ENCODE measurements at places on chromosomes 1 and 21. TPM values are rescaled to one million over a fixed set of nuclear protein-coding genes. Genes with fewer than 3 reads are reported as not detected.
A peak's percentile ranks its signal among the peaks of the same experiment; 100 is the strongest.

GRCh38 chr1:10530756-10531495, 56.2 kb downstream of the PEX14 start:
- DNase-seq: no peak

- DNase-seq: no peak
Observed at GRCh38 chr1:198711837-198712236, 73.0 kb downstream of the PTPRC start.

GRCh38 chr21:34737115-34737514, 68.3 kb downstream of the CLIC6 start:
- DNase-seq: no peak

GRCh38 chr1:242086093-242086492, 87.2 kb upstream of the MAP1LC3C start:
- no peak for DNase-seq

- DNase-seq: no peak
Observed at GRCh38 chr21:16572032-16572431, 842.2 kb downstream of the USP25 start.

GRCh38 chr1:220544901-220545303, 17.0 kb downstream of the MARK1 start:
- DNase-seq: no peak

DNA sequence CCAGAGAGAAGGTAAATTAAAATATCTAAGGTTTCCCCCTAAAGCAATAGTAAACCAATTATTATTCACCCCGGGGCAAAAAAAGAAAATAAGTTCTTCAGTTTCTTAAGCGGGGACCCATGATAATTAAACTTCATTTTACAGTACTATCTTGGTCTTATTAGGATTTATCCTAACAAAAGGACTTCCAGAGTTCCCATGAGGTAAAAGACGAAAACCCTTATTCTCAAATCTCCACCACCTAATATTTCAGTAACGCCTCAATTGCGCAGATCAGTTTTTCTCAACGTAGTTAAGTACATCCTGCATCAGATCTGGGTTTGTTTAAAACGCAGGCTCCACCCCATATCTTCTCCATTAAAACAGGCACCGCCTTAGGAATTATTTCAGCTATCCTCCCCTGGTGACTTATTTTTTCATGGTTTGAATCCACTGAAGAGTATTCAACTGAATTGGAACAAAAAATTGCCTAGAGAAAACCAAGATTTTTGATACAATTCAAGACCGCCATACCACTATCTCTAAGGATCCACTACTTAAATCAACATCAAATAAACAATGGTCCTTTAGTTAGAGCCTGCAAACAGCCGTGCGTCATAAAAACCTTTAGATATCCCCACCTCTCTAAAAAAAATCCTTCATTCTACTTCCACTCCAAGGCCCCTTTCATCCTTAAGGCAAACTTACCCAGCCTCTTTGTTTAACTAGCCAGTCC, 1.7 kb downstream of the MCL1 start:
- peak; percentile 37 for DNase-seq

DNA sequence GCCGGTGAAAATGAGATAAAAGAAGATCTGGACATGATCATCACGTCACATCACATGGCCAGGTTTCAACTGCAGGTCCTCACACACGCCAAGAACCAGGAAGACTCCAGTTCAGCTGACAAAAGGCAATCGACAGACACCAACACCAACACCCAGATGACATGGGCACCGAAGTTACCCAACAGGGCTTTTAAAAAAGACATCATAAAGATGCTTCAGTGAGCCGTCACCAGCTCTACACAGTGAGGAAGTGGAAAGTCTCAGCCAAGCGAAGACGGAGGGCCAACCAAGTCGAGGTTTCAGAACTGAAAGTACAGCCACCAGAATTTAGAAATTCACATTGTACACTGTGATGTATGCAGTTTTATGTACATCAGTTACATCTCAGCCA, 154.3 kb upstream of the COL6A1 start:
- no peak for DNase-seq

DNA sequence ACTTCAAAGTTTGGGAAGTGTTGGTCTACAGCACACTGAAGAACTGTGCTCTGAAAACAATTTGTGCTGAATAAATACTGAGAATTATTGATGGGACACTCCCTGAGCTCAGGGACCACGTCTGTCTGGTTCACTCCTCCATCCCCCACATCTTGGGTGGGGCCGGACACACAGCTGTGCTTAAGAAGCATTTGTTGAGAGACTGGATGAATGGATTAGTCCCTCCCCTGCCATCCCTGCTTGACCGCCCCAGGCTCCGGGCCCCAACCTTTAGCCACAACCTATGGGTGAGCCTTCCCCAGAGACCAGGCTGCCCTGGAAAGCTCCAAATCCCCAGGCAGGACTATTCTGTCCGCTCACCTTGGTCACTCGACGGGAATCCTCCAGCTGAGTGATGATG, 7.5 kb downstream of the TRIM63 start:
- DNase-seq: no peak

The WNT4 gene
- not detected for total RNA-seq

- DNase-seq: no peak
Observed at GRCh38 chr1:942864-943533, 16.1 kb downstream of the NOC2L start.

The ALDH4A1 gene
- total RNA-seq: 13.1 TPM

- DNase-seq: peak; percentile 37
Observed at GRCh38 chr21:38766987-38767722, 38.6 kb upstream of the ETS2 start.

The MROH9 gene
- not detected for total RNA-seq

DNA sequence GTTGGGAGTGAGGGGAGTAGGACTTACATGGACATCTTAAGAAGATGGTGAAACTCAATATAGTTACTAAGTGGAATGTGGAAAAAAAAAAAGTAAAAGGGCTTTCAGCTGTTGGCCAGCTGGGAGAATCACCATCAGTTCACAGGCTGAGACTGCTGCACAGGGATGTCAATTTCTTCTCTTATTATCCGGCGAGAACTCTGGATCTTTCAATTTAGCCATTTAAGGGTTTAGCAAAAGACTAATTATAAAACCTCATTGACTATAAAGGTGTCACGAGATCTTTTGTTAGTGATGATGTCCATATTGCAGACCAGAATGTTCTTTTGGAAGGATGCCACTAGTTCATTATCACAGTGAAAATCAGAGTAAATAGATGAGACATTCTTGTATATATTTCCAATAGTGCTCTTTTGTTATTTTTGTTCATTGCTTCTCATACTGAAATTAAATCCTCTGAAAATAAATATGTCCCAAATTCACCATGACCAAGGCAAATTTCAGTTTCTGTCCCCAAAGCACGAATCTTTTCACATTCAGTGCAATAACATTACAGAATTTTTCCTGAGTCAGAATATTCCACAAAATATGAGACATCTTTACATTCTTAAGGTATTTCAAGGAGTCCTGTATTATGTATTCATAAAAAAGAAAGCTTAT, 266.1 kb downstream of the DNM3 start:
- no peak for DNase-seq

The TEX50 gene
- not detected for total RNA-seq

The SCAMP3 gene
- total RNA-seq: 73.9 TPM

DNA sequence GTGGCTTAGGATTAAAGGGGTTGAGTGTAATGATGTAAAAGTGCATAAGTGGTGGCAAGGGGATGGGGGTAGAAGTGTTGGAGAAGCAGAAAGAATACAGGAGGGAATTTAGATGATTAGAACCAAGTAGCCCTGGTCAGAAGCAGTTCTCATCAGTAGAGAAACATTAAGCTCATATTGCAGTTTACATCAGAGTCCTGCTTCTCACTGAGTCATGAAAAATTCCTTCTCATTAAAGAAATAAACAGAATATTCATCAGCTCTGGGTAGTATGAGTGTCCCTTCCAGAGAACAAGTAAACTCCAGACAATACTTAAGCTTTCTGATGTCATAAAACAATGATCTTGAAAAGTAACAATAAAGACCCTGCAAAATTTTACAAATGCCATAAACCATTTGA, 36.5 kb downstream of the LRRIQ3 start:
- no peak for DNase-seq

GRCh38 chr1:207606362-207606755, 38.6 kb upstream of the CR1L start:
- DNase-seq: no peak

DNA sequence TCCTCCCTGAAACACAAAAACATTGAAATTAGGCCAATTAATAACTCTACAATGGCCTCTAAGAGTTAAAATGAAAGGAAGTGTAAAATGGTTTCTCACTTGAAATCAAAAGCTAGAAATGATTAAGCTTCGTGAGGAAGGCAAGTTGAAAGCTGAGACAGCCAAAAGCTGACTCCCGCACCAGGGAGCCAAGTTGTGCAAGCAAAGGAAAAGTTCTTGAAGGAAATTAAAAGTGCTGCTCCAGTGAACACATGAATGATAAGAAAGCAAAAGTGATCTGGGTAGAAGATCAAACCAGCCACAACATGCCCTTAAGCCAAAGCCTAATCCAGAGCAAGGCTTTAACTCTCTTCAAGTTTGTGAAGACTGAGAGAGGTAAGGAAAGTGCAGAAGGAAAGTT, 22.8 kb downstream of the CYYR1 start:
- no peak for DNase-seq

The CCSAP gene
- 19.1 TPM for total RNA-seq

GRCh38 chr1:243723458-243724043, 126.5 kb downstream of the AKT3 start:
- no peak for DNase-seq

- no peak for DNase-seq
Observed at GRCh38 chr1:172531412-172532182, 1.4 kb upstream of the SUCO start.

DNA sequence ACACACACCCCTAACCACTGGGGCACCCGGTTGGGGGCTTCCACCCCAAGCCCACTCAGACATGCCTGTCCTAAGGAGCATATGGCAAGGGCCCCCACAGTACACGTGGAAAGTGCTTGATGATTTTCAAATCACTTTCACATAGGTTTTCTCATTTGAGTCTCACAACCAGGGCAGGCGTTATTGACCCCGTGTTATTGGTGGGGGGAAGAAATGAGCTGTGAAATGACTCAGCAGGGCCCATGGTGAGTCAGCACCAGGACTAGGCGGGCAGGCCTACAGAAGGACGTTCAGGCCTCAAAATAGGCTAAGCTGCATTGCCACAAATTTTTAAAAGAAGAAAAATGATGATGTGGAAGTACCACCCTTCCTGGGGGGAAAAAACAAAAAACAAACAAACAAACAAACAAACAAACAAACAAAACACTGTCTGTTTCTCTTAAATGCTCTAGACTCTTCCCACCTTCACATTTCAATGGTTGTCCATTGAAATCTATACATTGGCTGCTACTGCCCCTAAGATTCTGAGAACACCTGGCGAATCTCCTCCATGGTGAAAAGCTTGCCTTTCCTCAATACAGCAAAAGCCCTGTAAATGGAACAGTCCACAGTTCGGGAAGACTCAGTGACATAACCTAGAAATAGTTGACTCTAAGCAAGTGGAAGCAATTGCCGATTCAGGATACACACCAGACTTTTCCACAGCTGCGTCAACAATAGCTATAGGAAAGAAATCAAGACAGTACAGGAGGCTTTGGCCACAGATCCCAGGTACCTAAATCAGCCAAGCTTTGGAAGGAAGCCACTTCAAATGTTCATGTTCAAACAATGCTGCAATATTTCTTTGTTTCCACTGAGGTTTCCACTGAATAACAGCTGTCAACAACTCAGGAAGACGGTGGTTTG, 234.7 kb downstream of the TOMM20 start:
- DNase-seq: peak; percentile 80

DNA sequence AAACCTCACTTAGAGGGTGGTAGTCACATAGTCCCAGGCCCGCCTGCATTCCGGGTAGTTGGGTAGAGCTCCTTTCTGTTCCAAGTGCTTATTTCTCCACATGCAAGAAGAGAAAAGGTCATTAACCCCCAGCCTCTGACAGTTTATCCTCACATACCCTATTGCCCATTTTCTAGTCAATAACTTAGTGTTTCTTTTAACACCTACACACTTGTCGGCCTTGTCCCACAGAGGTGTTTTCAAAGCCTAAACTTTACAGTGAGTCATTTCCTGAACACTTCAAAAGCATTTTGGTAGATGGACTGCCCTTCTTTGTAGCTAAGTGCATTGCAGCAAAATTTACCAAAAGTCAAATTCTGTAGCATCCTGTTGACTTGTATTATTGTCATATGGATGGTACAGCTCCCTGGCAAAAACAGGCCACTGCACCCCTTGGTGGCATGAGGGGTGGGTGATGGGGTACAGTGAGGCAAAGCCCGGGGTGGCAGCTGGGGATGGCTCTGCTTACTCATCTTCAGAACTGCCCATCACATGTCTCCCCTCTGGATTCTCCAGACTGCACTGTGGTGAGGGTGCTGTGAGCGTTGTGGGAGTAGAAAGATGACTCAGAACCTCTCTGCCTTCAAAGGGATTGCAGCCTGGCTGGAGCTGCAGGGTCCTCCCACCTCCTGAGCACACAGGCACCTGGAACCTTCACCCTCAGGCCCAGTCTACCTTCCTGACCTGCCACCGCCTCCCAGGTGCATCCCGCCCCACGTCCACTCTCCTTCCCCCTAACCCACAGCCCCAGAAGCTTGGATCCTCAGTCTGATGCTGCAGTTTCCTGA, 45.8 kb upstream of the DMRTB1 start:
- DNase-seq: peak; percentile 87

The C2CD4D gene
- total RNA-seq: not detected

DNA sequence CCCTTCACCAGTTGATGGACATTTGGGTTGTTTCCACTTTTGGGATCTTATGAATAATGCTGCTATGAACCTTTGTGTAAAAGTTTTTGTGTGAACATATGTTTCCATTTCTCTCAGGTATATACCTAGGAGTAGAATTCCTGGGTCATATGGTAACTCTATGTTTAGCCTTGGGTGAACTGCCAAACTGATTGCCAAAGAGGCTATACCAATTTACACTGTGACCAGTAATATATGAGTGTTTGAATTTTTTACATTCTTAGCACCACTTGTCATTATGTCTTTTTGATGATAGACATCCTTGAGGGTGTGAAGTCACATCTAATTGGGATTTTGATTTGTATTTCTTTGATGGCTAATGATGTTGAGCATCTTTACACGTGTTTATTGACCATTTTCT, 290.1 kb downstream of the DUSP10 start:
- DNase-seq: no peak

- DNase-seq: no peak
Observed at GRCh38 chr1:77556045-77556444, 126.4 kb downstream of the ZZZ3 start.

- no peak for DNase-seq
Observed at GRCh38 chr21:31176080-31176551, 137.8 kb upstream of the KRTAP19-8 start.

DNA sequence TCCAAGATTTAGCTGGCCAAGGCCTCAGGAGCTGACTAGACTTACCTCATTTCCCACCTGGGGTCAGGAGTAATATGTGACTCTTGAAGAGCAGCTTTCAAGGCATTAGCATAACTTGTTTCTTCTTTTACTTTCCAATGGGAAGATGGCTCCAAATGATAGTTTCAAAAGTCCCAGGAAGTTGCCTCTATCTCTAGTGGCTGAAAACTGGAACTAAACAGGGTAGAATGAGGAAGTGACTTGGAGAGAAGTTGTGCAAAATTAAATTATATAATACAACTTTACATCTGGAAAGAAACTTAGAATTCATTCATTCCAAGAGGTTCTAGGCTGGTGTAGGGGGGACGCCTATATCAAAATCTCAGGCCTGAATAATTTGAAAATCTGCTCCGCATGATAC, 250.1 kb upstream of the FMN2 start:
- no peak for DNase-seq

The CD52 gene
- not detected for total RNA-seq

GRCh38 chr21:43324596-43324995, 102.3 kb downstream of the SIK1 start:
- DNase-seq: no peak

The CNIH3 gene
- total RNA-seq: 21.0 TPM

The PLA2G2D gene
- total RNA-seq: not detected

- no peak for DNase-seq
Observed at GRCh38 chr21:27448960-27449359, 482.1 kb upstream of the ADAMTS5 start.
